ENCODE measurements at places on chromosomes 6 and 20.

DNA sequence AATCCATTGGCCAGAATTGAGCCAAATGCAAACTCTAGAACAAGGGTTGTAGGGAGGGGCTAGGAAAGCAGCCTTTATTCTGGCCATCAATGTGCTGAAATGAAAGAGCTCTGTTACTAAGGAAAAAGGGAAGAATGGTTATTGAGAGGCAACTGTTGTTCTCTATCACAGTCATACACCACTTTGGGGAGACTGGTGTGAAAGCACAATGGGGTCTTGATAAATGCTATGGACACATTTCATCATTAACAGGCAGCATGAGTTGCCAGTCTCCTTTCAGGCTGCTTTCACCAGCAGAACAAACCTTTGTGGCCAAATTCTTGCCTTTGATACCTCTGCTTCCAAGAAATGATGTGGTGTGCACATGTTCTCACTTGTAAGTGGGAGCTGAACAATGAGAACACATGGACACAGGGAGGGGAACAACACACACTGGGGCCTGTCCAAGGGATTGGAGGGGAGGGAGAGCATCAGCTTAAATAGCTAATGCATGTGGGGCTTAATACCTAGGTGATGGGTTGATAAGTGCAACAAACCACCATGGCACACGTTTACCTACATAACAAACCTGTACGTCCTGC is 86.2 kb downstream of the CDS2 start:
- DNase-seq, result no peak

DNA sequence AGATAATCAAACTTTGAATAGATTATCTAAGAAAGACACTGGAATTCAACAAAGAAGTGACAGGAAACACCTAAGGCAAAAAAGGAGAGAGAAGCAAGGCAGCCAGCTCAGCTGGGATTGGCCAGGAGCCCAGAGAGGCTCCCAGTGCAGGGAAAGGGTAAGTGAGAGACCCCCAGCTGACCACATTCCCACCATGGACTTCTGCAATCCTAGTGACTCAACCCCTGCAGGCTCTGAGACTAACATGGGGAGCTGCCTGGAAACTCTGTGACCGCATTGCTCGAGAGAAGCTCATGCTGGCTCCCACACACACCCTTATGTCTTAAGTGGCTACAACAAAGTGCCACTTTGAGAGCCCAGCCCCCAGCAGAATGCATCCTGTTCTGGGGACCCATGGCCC is 215.1 kb downstream of the PACRG start:
- no peak for DNase-seq

GRCh38 chr6:166262743-166263515 is 45.3 kb downstream of the PRR18 start:
- no peak for DNase-seq

DNA sequence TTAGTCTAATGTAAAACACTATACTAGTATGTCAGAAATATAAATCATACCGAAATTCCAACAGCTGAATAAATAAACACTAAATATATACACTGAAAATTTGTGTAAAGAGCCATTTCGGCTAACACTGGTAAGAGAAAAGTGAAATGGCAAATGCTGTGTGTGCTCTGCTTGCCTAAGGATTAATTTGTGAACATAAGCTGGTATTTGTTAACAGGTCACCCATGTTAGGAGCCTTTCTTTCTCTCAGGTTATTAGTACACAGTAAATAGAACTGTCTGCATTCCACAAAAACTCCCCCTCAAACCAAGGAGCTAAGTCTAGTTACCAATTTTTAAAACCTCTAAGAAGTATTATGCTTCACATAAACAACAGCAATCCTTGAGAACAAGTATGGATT is 27.0 kb downstream of the ELOVL5 start:
- DNase-seq, result no peak

DNA sequence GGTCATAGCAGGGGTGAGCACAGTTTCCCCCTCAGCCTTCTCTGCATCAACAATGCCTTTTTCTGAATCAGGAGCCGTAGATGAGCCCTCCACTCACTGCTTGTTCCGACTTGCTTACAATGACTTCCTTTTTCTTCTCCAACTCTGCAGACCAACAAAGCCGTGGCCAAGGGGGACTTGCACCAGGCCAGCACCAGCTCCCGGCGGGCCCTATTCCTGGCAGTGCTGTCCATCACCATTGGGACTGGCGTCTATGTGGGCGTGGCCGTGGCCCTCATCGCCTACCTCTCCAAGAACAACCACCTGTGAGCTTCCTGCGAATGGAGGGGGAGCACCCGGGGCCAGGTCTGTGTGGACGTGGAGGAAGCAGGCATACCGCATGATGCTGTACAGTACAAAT is 195.8 kb downstream of the SYNDIG1 start:
- DNase-seq, result no peak

DNA sequence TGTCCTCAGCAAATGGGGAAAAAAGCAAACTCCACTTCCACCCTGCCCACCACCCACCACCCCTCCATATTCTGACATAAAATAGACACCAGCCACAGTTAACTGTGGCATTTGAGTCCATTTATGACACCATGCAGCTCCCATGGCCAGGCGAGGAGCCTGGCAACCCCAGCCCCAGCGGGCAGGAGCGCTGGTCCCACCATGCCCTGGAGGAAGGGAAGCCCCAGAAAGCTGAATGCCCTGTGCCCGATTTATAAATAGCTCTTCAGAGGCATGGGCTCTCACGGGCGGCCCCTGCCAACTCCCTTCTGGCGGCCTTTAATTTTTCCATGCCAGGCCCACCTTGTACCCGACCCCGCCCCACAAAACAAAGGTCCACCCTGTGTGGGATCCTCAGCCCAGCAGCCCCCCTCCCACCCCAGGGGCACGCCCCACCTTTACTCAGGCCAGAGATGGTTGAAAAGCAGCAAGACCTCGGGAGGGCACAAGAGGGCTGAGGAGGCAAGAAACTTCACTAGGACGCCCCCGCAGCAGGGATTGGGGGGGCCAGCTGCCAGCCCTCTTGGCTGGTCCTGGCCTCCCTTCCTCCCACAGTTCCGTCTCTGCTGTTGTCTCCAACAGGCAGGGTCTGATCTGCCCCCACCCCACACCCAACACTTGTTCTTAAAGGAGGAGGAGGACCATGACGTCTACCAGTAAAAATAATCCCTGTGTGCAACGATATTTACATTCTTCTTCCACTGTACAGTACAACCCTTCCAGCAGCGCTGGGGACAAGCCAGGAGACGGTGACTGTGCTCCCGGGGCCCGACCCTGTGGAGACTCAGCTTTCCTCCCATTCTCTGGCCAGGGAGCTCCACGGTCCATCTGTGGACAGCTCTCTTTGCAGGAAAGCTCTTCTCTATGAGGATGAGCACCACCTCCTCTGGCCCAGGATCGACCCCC is 115.6 kb upstream of the CDYL start:
- no peak for DNase-seq

GRCh38 chr6:15974817-15975216 is 154.1 kb upstream of the MYLIP start:
- DNase-seq, result no peak
